Stimulated activated CD4-positive, alpha-beta T cell treated with anti-CD3 and anti-CD28 coated beads, Interleukin-12 subunit alpha, Interleukin-12 subunit beta, amount 100 ng/mL, for 48 hours (primary cell): ENCODE measurements at places on chromosomes 5 and 9.
A peak's percentile ranks its signal among the peaks of the same experiment; 100 is the strongest.

GRCh38 chr9:134535171-134535570 is 106.4 kb upstream of the COL5A1 start:
- no peak for DNase-seq

- DNase-seq = no peak
Measured at GRCh38 chr5:31172881-31173280, 20.6 kb upstream of the CDH6 start.

GRCh38 chr9:75803130-75803529 is 87.3 kb upstream of the PCSK5 start:
- DNase-seq = no peak

DNA sequence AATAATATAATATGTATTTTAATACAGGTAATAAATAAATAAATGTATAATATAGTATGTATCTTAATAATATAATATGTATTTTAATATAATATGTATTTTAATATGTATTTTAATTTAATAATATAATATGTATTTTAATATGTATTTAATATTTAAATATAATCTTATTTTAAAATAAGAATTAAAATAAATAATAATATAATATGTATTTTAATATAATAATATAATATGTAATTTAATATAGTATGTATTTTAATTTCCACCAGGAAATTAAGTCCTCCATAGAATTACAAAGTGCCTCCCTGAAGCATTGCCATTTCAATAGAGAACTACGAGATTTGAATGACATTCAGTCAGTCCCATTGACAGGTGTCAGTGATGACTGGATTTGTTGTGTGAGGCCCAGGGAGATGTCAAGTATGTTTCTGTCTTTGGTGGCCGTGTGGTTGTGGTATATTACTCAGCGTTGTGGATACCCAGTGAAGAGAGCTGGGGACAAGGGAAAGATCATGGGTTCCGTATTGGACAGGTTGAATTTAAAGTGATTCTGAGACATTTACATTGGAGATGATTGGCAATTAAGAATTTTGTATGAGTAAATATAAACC is 14.2 kb upstream of the C5orf46 start:
- no peak for DNase-seq

GRCh38 chr9:95935861-95936578 is 60.5 kb downstream of the ERCC6L2 start:
- no peak for DNase-seq

GRCh38 chr9:70125621-70126263 is 82.1 kb downstream of the MAMDC2 start:
- no peak for DNase-seq

- no peak for DNase-seq
Measured at GRCh38 chr5:40385544-40385943, 294.2 kb upstream of the PTGER4 start.

GRCh38 chr9:3699883-3700282 is 174.1 kb upstream of the RFX3 start:
- DNase-seq = no peak

DNA sequence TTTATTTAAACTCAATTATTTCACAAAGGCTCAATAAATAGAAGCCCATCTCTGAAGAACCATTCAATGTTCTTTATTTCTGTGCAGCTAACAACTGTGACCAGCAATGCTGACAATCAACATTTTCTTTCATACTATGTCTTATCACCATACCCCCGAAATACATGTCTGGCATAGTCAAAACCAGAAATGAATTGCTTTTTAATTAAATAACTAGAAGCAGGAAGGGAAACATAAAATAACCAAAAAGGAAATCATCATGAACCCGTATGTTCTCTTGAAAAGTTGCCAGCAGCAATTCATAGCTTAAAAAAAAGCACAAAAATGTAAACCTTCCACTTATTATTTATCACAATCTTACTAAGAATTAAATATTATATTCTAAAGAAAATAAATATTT is 212.4 kb downstream of the TMEM232 start:
- DNase-seq = no peak

GRCh38 chr5:64451551-64451950 is 54.3 kb upstream of the RGS7BP start:
- no peak for DNase-seq

GRCh38 chr9:6703898-6704639 is 53.7 kb upstream of the KDM4C start:
- peak; percentile 69 for DNase-seq

DNA sequence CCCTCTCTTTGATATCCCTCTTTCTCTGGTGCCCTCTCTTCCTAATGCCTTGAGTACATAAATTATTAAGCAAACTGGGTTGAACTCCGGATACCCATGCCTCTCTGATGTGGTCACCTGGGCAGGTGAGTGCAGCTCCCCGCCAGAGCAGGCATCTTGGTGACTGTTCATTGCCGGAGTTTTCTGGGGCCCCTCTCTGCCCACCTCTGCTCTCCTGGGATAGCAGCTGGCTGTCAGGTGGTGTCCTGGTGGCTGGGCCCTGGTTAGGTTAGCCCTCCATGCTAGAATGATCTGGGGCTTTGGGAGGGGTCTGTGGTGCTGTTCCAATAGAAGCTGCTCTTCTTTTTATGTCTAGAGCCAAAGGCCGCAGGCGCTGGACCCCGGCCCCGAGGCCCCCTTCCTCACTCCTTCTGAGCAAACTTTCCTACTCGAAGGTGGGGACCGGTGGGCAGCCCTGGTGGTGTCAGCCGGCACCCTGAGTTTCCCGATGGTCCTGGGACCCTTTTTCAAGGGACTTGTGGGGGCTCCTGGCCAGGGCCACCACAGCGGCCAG is 4.9 kb upstream of the SCGB3A1 start:
- no peak for DNase-seq

- DNase-seq = no peak
Measured at GRCh38 chr9:137281345-137282116, 4.0 kb downstream of the TOR4A start.

- no peak for DNase-seq
Measured at GRCh38 chr9:130763331-130764171, 70.0 kb downstream of the EXOSC2 start.

- DNase-seq = no peak
Measured at GRCh38 chr5:32628049-32628844, 42.9 kb downstream of the SUB1 start.

- no peak for DNase-seq
Measured at GRCh38 chr9:16100537-16101091, 547.8 kb downstream of the CCDC171 start.

- DNase-seq = peak; percentile 47
Measured at GRCh38 chr9:129752900-129753729, at the start of gene PTGES. TSS of gene PTGES (minus strand) at chr9:129753042. CDS start at chr9:129753012, 30 bp downstream.

DNA sequence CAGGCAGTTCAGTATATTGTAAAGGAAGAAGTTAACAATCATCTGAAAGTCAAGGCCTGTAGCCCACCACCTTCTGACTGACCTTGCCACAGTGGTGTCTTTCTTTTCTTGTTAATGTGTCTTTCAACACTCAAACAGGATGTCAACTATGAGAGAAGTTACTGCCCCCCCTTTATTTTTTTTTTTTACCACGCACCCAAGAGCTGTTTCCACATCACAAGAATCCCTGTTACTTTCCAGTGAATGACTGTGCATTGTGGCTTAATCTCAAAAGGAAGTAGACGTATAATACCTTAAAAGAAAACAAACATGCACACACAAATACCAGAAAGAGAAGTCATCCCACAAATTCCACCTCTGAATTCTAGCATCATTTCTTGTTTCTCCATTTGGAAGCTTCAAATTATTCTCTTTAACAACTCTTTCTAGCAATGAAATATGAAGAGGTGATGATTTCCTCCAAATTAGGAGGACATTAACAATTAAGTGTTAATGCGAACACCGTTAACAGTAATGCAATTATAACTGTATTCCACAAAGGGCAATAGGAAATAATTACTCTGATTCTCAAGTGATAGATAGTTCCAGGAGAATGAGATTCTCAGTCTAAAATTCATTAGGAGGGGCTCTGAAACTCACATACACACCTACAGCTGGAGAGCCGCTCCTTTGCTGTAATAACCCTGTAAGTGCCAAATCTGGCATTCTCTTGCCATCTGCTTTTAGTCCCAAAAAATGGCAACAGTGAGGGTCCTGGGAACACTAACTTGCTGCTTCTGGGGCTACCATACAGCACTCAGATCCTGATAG is 201.0 kb downstream of the EFNA5 start:
- DNase-seq = no peak

GRCh38 chr5:129051283-129051682 is 43.3 kb upstream of the ISOC1 start:
- no peak for DNase-seq

GRCh38 chr5:112491257-112491656 is 72.2 kb upstream of the EPB41L4A start:
- DNase-seq = no peak

DNA sequence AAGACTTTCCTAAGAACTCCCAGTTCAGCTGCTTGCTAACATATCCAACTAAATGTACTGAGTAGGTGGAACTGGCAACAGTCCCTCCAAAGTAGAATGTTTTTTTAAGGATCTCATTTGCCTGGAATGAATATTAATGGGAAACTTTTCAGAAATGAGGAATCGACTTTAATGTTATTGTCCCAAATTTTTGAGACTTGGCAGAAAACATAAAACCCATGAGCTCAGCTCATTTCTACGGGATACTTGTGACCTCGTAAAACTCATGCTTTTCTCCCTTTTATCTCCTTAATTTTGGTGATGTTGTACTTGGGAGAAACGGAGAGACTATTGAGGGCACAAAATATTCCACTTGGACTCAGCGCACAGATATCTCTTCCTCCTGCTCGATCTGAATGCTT is 296.8 kb downstream of the EBF1 start:
- DNase-seq = no peak

DNA sequence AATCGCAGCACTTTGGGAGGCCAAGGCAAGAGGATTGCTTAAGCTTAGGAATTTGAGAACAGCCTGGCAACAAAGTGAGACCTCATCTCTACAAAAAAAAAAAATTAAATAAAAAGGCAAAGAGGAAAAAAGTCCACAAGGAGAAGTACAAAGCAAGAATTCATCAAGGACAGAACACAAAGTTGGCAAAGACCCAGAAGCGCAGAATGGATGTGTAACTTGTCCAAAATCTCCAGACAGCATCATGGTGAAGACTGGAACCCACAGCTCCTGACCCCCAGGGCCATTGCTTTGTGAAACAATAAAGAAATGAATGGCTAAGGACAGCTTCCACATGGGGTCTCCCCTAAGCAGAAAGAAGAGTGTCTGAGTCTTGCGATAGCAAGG is 7.8 kb downstream of the HSD17B3 start:
- no peak for DNase-seq

DNA sequence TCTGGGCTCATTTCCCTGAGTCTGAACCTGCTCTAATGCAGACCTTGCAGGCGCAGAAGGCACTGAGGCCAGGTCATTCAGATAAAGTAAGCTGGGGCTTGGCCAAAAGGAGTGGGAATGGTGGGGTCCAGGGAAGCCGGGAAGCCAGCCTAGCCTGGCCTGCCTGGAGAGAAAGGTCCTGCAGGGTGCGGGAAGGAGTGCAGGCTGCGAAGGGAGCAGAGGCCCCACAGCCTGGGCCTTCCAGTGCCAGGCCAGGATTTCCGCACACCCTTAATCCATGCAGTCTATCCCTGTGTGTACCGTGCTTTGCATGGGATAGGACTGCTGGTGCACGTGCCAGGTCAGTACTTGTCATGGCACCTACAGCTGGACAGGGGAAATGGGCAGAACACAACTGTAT is 3.6 kb upstream of the STING1 start:
- DNase-seq = no peak

- no peak for DNase-seq
Measured at GRCh38 chr9:16552252-16552651, 318.2 kb downstream of the BNC2 start.

GRCh38 chr9:92384375-92384774 is 20.0 kb downstream of the OGN start:
- DNase-seq = no peak

DNA sequence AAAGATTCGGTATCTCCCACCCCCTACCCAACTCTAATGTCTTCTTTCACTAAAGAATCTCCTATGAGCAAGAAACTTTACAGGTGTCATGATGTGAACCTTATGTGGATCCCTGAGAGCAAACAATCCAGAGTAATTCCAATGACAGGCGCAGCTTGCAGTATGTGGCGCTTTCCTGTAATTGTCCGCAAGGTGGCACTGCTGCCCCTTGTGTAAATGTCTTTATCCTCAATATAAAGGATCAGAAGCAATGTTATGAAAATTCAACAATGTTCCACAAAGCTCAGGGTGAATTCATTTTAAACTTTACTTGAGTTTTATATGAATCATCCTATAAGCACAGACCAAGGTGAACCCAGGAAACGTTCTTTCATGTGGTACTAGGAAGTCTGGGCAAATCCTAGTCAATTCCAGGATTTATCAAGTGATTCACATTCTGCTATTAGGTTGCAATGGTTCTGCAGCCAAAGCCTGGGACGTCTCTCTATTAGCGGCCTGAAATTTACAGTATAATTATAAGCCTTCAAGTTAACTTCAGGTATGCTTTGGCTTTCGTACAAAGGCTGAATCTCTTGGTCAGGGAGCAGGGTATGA is 113.7 kb downstream of the TRPM6 start:
- peak; percentile 65 for DNase-seq

DNA sequence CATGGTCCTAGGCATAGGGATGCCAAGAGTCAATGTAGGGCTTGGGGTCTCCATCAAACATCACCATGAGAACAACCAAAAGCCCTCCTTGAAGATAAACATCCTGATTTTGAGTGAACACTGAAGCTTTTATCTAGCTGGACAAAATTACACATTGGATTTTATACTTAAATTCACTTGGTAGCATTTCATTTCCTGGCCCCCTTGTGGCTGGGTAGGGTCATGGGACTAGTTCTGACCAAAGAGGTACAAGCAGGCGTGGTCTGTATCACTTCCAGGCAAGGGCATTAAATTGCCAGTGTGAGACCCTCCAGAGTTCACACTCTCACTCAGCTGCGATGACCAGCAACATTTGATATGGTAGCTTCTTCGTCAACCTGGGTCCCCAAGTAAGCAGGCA is 320.3 kb downstream of the ACTL7B start:
- no peak for DNase-seq

DNA sequence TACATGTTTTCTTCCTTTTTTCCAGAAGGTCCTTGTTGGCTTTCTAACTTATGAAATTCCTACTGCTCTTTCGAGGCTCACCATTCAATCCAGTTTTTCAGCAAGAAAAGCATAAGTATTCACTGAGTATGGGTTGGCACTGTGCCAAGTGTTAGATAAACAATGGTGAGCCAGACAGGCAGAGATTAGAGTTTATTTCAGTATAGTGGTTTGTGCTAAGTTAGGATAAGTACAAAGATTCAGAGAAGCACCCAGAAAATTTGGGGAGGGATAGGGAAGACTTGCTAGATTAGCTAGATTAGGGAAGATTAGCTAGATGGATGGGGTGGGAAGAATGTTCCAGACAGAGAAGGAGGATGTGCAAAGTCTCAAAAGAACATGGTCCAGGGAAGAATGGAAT is 122.9 kb downstream of the OXCT1 start:
- no peak for DNase-seq
